Right hindlimb (tissue), 1 donor: ENCODE measurements at places on chromosomes 5 and 9.

DNA sequence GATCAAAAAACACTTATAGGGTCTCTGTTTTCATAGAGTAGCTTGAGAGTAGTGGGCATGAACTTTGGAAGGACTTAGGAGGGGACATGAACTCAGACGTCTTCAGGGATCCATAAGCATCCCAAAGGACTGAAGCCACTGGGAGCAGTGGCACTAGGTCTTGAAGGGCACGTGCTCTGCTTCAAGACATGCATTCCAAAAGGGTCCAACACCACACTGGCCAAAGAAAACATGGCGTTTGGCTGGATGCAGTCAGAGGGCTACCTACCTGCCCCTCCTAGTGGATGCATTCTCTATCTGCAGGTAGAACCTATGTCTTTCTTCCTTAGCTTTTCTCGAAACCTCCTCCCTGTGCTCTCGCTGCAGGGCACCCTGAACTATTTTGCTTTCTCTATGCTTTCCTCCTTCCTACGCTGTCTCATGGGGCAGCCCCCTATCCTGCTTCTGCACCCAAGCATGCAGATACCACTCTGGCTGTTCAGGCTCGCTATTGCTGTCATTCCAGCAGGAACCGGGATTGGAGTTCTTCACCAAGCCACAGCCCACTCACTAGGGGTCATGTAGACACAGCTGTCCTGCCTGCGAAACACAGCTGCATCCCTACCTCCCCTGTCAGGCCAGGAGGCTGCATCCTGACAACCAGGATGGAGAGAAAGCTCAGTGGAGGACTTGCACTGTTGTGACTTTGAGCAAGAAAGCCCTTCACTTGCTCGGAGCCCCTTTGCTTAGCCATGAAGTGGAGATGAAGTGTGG, 11.9 kb downstream of the FAM240B start:
- DNase-seq = no peak

DNA sequence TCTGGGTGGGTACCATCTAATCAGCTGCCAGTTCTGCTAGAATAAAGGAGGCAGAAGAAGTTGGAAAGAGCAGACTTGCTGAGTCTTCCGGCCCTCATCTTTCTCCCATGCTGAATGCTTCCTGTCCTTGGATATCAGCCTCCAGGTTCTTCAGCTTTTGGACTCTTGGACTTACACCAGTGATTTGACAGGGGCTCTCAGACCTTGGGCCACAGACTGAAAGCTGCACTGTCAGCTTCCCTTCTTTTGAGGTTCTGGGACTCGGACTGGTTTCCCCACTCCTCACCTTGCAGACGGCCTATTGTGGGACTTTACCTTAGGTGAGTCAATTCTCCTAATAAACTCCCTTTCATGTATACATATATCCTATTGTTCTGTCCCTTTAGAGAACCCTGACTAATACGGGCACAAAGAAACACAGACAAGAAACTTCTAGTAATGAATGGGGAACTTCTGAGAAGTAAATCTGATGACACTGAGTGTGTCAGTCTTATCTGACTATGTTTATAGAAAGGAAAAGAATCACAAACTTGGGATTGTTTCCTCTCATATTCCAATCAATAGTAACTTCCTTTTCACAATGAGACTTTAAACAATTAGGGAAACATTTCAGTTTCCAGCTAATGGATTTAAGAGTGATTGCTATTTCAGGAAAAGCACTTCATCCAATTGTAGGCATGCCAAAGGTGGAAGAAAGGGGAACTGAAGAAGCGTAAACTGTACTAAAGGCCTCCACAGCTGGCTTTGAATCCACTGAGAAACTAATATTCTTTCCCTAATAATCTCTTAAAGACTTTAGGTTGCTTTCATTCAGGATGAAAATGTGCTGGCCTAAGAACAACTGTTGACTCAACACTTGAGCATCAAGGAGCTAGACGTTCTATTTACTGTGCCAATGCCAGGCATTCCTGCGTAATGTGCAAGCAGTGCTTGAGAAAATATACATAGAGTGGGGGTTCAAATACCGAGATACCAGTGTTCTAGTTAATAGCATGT, 127.9 kb upstream of the PTGER4 start:
- DNase-seq = no peak

- DNase-seq = no peak
Observed at GRCh38 chr5:78232163-78232562, 62.3 kb downstream of the AP3B1 start.

GRCh38 chr5:111948092-111948841, 191.3 kb upstream of the NREP start:
- peak; percentile 52 for DNase-seq

GRCh38 chr5:142356349-142356715, 31.5 kb upstream of the SPRY4 start:
- DNase-seq = no peak

DNA sequence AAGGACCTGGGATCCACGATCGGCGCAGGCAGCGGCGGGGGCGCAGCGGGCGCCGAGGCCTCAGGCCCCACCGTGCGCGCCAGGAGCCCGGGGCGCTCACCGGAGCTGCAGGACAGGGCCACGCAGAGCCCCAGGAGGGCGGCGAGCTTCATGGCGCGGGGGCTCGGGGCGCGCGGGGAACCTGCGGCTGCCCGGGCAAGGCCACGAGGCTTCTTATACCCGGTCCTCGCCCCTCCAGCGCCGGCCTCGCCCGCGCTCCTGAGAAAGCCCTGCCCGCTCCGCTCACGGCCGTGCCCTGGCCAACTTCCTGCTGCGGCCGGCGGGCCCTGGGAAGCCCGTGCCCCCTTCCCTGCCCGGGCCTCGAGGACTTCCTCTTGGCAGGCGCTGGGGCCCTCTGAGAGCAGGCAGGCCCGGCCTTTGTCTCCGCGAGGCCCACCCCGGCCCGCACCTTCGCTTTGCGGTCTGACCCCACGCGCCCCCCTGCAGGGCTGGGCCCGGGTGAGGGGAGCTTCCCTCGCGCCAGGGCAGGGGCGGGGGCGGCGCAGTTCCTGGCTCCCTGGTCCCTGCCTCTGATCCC, at the start of gene SCGB3A1:
Gene SCGB3A1 (minus strand): TSS at position 189 of the 577 bp plus-strand sequence. CDS start 37 bp downstream, at position 152.
- no peak for DNase-seq

- DNase-seq = no peak
Observed at GRCh38 chr5:172587061-172587405, 54.0 kb upstream of the NEURL1B start.

GRCh38 chr5:1352231-1353219, 7.6 kb upstream of the CLPTM1L start:
- DNase-seq = no peak

DNA sequence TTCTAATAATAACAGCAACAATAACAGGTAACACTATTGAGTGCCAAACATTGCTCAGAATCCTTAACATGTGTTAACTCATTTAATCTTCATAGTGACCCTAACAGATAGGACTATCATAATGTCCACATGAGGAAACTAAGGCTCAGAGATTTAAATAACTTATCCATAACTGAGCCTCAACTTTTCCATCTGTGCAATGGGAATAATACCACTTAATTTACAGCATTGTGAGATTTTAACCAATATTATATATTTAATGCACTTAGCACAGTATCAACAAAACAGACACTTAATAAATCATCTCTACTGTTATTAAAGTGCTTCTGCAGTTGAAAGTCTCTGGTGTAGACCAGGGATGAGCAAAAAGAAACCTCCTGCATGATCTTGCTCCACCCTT, 28.2 kb downstream of the TTC39B start:
- DNase-seq = no peak

DNA sequence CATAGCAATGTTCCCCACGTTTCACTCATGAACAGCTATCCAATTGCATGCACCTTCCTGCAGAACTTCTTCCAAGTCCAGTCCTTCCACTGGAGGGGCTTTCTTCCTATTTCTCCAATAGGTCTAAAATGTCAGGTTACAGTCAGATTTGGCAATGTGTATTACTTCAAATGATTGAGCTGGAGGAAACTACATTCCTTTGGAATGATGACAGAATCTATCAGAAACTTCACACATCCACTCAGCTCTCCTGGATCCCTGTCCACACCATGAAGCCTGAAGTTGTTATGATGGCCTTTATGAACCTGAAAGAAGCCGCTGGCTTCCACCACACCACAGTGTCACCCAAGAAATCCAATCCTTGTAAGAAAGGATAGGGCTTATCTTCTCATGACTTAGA, 32.2 kb downstream of the FBXW2 start:
- no peak for DNase-seq
